ENCODE measurements at places on chromosomes 16 and 17.
A peak's percentile ranks its signal among the peaks of the same experiment; 100 is the strongest.

DNA sequence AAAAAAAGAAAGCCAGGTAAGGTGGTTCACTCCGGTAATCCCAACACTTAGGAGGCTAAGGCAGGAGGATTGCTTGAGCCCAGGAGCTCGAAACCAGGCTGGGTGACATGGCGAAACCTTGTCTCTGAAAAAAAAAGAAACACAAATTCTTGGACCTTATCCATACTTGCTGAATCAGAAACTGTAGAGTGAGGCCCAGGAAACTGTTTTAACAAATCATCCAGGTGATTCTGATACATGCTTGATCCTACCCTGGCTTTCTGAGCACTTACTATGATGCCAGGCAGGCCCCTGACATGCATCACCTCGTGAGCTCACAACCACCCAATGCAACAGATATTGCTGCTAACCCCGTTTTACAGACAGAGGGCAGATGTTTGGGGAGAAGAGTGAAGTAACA lies 4.0 kb upstream of the NAE1 start:
- DNase-seq = no peak

GRCh38 chr17:61731330-61731729 lies 132.0 kb downstream of the BRIP1 start:
- no peak for DNase-seq

- no peak for DNase-seq
These were observed 171.2 kb downstream of the WSCD1 start for GRCh38 chr17:6241381-6241780.

DNA sequence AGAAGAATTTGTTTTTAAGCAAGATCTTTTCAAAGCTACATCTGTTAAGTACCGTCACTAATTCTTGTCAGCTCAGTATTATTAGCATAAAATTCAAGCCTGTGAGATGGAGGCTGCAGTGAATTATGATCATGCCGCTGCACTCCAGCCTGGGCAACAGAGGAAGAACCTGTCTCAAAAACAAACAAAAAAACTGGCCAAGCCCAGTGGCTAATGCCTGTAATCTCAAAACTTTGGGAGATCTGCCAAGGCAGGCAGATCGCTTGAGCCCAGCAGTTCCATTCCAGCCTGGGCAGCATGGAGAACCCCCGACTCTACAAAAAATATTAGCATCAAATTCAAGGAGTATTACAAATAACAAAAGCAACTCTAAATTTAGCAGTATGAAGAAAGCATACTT lies 88.0 kb downstream of the STXBP4 start:
- DNase-seq = no peak

DNA sequence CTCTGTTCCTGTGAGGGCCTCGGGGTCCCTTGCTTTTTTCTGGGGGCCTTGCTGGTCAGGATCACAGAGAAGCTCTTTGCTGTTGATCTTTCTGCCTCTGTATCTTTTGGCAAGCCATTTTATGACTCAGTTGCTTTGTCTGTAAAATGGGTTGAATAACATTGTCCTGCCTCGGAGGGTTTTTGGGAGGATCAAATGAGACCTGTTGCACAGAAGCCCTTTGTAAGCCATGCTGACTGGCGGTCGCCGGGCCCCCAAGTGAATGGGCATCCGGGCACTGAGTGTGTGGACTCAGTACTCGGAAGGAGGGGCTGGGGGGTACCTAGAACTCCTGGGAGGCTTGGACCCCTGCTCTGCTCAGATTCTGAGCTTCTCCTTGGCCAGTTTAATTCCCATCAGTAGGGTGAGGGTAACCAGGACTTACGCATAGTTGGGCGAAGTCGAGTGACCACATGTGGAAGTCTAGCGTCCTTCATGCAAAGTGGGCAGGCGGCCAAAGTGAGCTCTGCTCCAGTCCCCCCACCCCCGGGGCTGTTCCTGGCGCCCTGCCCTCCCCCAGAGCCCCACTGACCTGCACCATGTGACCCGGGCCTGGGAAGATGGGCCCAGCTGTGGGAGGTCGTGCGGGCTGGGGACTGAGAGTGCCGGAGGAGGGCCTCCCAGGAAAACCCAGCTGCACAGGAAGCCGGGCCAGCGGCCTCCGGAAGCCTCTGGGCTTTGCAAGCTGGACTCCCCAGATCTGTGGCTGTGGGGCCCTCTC lies 284.0 kb downstream of the SEC14L1 start:
- DNase-seq = peak; percentile 87

Data from hepatic stellate cell (primary cell).